ENCODE measurements at places on chromosomes 7 and 10.

DNA sequence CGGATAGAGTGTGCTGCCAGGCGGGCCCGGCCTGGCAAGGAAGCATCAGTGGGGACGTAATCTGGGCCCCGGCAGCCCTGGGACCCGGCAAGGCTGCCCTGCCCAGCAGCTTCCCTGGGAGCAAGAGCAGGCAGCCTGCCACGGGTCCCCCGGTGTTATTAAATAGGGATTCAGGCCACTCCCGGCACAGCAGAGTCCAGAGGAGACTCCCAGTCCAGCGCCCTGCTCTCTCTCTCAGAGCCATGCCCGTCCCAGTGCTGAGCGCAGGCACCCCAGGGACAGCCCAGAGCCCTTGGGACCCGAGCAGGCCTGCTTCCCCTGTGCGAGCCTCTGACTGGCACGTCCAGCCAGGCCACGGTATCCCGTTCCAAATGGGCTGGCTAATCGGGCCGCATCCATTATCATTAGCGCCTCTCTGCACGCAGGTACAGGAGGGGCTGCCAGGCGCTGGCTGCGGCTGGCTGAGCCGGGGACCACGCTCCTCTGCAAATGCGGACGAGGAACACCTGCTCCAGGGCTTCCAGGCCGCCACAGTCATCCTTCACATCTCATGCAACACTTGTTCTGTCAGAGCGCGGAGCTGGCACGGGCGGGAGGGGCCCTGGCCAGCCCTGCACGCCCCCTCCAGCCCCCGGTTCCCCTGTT lies 344.2 kb upstream of the MKI67 start:
- no peak for DNase-seq

- peak; percentile 9 for DNase-seq
Measured at GRCh38 chr10:80924063-80924952, 386.6 kb downstream of the SH2D4B start.

DNA sequence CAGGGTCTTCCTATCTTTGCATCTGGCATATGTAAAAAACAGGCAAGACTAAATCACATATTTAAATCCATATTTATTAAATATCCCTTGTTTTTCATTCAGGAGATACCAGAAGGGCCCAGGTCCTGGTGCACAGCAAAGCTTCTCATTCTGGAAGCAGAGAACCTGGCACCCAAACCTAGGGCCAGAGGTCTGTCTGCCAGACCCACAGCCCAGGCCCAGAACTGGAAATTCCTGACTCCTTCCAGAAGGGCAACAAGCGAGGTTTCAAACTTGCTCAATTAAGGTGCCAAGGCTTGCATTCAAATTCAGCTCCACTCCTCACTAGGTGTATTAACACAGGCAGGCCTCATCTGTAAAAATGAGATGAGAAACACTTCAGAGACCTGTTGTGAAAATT lies 4.2 kb upstream of the MYO1G start:
- DNase-seq: no peak

DNA sequence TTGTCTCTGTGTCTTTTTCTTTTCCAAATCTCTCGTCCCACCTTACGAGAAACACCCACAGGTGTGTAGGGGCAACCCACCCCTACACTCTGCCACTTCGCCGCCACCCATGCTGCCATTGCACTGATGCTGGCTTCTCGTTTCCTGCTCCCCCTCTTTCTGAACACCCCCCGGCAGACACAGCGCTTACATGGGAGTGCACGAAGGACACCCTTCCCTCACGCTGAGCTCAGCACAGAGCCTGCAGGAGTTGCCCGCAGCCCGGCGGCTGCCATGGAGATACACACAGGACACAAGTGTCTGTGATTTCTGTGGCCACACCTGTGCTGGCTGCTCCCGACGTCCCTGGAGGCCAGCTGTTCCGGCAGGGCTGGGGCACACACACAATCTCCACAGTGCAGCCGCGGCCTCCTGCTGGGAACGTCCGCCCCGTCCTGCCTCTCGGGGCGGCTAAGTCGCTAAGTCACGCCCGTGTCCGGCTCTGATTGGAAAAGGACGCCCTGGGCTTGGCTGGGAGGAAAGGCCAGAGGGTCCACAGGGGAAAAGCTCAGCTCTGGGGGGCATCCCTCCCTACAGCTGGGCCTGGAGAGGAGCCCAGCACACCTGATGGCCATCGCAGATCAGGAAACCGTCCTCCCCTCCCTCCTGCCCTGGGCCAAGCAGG lies 349.8 kb downstream of the PTPRN2 start:
- no peak for DNase-seq

DNA sequence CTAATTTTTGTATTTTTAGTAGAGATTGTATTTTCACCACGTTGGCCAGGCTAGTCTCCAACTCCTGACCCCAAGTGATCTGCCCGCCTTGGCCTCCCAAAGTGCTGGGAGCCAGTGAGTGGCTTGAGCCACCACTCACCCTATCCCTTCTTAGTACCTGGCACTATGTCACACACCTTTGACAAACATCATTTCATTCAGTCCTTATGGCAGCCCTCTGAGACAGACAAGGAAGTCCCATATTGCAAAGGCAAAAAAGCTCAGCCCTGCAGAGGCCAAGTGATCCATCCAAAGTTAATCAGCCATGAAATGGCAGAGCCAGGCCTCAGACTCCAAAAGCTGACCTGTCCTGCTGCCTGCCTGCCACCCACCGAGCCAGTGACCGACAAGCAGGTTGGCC lies 39.9 kb upstream of the ECHDC3 start:
- no peak for DNase-seq

DNA sequence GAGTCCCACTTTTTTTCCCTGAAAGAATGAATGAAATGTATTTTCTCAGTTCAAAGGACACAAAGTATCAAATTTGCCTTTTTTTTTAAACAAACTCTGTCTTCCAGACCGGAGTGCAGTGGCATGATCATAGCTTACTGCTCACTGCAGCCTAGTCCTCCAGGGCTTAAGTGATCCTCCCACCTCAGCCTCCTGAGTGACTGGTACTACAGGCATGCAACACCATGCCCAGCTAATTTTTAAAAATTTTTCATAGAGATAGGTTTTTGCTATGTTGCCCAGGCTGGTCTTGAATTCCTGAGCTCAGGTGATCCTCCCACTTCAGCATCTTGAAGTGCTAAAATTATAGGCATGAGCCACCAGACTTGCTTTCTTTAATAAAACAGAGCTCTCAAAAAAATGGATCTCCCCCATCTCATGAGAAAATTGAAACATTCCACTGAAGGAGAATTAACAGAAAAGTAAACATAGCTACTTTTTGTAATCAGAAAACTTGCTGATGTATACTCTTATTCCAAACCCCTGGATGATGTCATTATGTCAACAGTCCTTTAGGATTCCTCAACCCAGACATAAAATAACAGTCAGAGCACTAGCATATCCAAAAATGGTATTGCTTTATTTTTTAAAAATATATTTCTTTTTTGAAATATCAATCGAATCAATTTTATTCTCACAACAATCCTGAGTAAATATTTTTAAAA lies 12.3 kb upstream of the TRDMT1 start:
- DNase-seq: no peak

DNA sequence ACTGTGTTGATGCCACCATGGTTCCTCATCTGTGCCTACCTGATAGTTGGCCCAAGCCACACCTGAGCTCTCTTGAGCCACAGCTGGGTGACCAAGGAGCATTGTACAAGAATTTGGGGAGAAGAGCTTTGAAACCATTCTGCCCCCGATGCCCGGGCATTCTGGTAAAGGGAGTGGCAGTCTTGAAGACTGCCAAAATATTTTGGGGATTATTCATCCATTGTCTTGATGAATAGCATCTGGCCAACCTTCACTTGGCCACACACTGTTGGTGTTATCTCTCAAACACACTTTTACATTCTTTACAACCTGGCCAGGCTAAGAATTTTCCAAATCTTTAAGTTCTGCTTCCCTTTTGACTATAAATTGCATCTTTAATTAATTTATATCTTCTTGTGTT lies 113.1 kb upstream of the PCBD1 start:
- DNase-seq: no peak

DNA sequence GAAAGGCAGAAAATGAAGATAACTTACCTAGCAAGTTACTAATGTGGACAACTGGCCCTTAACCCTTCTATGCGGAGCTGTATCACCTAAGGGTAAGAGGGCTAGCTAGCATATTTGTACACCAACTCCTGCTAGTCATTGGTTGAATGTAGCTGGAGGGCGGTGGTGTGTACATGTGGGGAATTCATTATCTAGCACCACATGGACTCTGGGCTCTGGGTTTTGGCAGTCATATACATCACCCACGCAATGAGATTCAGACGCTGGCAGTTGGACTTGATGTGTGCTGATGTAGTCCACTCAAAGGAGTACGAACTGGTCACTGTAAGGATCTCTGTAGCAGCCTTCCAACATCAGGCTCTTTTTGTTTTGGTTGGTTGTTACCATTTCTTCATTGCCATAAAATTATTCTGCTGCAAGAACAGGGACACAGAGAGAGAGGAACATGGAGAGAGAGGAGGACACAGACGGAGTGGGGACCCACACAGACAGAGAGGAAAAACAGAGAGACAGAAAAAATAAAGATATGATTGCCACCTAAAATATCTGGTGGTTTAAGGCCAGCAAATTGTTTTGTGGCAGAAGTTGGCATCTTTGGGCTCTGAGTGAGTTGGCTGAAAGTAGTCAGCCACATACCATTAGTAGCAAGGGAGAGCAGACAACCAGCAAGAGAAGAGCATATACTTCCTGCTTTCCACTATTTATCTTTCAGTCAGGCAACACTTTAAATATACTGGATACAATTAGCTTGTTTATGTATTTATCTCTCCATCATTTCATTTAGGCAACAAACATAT lies 76.7 kb upstream of the MTPN start:
- no peak for DNase-seq

Measured in CD4-positive, alpha-beta T cell treated with Interleukin-6 for 4 hours (primary cell).